Activated T-cell treated with anti-CD3 and anti-CD28 coated beads, Interleukin-2, amount 50 U/mL, for 72 hours (primary cell): ENCODE measurements at places on chromosomes 2 and 18. TPM values are rescaled to one million over a fixed set of nuclear protein-coding genes. Genes with fewer than 3 reads are reported as not detected.
A peak's percentile ranks its signal among the peaks of the same experiment; 100 is the strongest.

DNA sequence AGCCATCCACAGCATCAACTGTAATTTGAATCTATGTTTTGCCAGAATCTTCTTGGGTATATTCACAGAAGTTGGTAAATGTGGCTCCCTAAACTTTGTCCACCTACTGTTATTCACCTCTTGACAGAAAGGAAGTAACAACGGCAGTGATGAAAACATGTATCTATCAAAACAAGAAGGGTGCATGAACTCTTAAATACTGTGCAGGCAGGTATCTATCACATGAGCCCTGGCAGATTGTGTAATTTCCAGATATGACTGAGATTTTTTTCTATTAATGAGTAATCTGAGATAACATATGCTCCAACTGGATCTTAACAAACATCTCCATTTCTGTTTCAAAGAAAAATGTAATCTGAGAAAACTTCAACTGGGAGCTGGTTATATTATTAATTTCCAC, 36.6 kb downstream of the SFT2D3 start:
- peak overlapping the region; percentile 29 for H3K4me3 ChIP-seq
- peak overlapping the region; percentile 90 for H3K27ac ChIP-seq
- DNase-seq, result no peak
- H3K27me3 ChIP-seq, result no peaks in the 10 kb centered on the region
- H3K4me1 ChIP-seq, result peaks cover 42% of the 10 kb centered on the region
- H3K36me3 ChIP-seq, result peaks cover 18% of the 10 kb centered on the region

- H3K27me3 ChIP-seq, result peaks cover 17% of the 10 kb centered on the region
- peaks cover 12% of the 10 kb centered on the region for H3K4me1 ChIP-seq
- DNase-seq, result no peak
- H3K27ac ChIP-seq, result no peak overlapping the region
- H3K36me3 ChIP-seq, result peaks cover 1% of the 10 kb centered on the region
- H3K4me3 ChIP-seq, result peak overlapping the region; percentile 29
Observed at GRCh38 chr2:88764141-88764849, 72.8 kb downstream of the RPIA start.

GRCh38 chr2:199760574-199760973, 90.4 kb downstream of the FTCDNL1 start:
- H3K27ac ChIP-seq, result no peak overlapping the region
- DNase-seq, result no peak
- H3K4me3 ChIP-seq, result no peak overlapping the region
- no peaks in the 10 kb centered on the region for H3K4me1 ChIP-seq

- peak overlapping the region; percentile 85 for H3K4me3 ChIP-seq
- H3K36me3 ChIP-seq, result no peaks in the 10 kb centered on the region
- no peak for DNase-seq
- peaks cover 20% of the 10 kb centered on the region for H3K4me1 ChIP-seq
- H3K27ac ChIP-seq, result peak overlapping the region; percentile 99
- no peaks in the 10 kb centered on the region for H3K27me3 ChIP-seq
Observed at GRCh38 chr2:55134316-55134706, 84.1 kb upstream of the RTN4 start.

- H3K27ac ChIP-seq, result no peak overlapping the region
- H3K4me3 ChIP-seq, result no peak overlapping the region
- no peaks in the 10 kb centered on the region for H3K36me3 ChIP-seq
- no peaks in the 10 kb centered on the region for H3K27me3 ChIP-seq
- no peaks in the 10 kb centered on the region for H3K4me1 ChIP-seq
Observed at GRCh38 chr2:99748344-99748743, 258.5 kb upstream of the REV1 start.

DNA sequence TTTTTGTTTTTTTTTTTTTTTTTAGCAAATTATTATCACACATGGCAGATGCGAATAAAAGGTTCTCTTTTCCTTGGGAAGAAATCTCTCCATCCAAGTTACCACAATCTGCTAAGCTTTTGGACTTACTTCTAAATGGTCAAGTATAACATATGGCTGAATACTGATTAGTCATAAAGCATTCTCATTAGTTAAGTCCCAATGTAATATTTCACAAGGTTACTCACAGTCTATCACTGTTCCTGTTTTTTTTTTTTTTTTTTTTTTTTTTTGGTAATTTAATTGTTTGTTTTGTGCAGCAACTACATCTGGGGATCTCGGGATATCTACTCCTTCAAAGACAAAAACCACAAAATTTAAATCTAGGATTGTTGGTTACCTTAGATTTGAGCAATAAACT, 771.7 kb downstream of the CPS1 start:
- H3K4me1 ChIP-seq, result no peaks in the 10 kb centered on the region
- H3K27me3 ChIP-seq, result no peaks in the 10 kb centered on the region
- H3K36me3 ChIP-seq, result no peaks in the 10 kb centered on the region
- H3K4me3 ChIP-seq, result no peak overlapping the region

GRCh38 chr2:45857275-45857609, 205.8 kb downstream of the PRKCE start:
- peaks cover 41% of the 10 kb centered on the region for H3K4me1 ChIP-seq
- H3K27me3 ChIP-seq, result no peaks in the 10 kb centered on the region
- no peak overlapping the region for H3K27ac ChIP-seq
- H3K36me3 ChIP-seq, result no peaks in the 10 kb centered on the region
- no peak for DNase-seq

DNA sequence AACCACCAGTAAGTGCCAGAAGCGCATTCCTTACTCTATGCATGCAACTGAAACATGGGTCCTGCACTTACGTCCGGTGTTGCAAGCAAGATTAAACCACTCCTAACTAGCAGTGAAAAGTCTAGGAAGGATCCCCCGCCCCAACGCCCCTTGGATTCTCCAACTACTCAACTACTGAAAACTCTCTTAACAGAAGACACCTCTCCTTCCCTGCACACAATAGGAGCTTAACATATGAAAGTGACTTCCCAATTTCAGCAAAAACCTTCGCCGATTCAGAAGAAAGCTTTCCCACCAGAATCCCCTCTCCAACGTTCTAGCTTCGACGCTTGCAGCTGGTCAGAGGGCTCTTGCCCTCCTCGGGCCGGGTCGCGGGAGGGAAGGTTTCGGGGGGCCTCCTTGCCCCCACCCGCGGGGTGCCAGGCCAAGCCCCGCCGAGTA, 578 bp downstream of the IWS1 start:
- peaks cover 9% of the 10 kb centered on the region for H3K36me3 ChIP-seq
- peak overlapping the region; percentile 91 for H3K4me3 ChIP-seq
- peaks cover 56% of the 10 kb centered on the region for H3K4me1 ChIP-seq
- peak; percentile 12 for DNase-seq
- peak overlapping the region; percentile 96 for H3K27ac ChIP-seq

DNA sequence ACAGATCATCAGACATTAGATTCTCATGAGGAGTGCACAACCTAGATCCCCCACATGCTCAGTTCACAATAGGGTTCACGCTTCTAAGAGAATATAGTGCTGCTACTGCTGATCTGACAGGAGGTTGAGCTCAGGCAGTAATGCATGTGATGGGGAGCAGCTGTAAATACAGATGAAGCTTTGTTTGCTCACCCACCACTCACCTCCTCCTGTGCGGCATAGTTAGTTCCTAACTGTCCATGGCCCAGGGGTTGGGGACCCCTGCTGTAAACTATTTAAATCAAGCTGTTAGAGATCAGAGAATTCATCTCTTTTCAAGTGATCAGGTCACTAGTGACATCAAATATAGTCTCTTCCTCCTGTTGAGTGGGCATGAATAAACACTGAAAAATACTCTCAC, 88.8 kb upstream of the ACVR2A start:
- H3K27ac ChIP-seq, result no peak overlapping the region
- no peak for DNase-seq
- H3K27me3 ChIP-seq, result no peaks in the 10 kb centered on the region
- no peak overlapping the region for H3K4me3 ChIP-seq

DNA sequence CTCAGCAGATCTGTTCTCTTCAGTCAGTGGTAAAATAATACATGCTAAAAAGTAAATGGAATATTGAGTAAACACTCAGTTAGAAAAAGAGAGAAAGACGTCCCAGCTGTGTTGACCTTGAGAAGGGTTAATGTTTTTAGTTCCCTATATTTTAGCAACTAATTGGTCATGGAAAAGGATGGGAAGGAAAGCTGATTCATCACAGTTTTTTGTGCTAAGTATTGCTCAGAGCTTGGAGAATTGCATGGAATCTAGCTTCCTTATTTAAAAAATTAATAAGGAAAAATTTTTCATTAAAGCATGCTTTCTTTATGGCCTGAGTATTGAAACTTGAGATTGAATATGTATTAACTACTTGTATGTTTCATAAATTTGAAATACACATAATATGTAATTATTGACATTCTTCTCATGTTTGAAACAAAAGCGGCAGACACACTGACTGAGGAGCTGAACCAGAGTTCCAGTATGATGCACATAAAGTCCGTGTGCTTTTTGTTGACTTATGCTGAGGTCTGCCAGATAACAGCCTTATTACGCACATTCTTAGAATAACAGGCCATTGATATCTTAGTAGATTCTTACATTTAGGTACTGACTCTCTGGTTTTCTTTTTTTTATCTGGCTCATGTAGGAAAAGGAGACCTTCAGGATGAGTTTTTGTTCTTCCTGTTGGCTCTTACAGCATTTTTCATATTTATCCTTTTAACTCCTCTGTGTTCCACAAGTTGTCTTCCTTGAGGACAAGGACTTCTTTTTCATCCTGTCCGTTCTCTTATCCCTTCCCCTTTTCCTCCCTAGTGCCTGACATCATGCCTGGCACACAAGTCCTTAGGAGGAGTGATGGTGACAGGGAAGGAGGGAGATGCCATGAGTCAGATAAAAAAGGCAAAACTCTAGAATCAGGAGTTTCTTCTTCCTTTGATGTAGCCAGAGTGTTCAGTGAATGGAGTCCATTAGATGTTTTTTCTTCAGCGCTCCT, 194.1 kb downstream of the PTPRM start:
- H3K27me3 ChIP-seq, result no peaks in the 10 kb centered on the region
- no peaks in the 10 kb centered on the region for H3K36me3 ChIP-seq
- no peak overlapping the region for H3K4me3 ChIP-seq
- no peaks in the 10 kb centered on the region for H3K4me1 ChIP-seq
- H3K27ac ChIP-seq, result no peak overlapping the region

DNA sequence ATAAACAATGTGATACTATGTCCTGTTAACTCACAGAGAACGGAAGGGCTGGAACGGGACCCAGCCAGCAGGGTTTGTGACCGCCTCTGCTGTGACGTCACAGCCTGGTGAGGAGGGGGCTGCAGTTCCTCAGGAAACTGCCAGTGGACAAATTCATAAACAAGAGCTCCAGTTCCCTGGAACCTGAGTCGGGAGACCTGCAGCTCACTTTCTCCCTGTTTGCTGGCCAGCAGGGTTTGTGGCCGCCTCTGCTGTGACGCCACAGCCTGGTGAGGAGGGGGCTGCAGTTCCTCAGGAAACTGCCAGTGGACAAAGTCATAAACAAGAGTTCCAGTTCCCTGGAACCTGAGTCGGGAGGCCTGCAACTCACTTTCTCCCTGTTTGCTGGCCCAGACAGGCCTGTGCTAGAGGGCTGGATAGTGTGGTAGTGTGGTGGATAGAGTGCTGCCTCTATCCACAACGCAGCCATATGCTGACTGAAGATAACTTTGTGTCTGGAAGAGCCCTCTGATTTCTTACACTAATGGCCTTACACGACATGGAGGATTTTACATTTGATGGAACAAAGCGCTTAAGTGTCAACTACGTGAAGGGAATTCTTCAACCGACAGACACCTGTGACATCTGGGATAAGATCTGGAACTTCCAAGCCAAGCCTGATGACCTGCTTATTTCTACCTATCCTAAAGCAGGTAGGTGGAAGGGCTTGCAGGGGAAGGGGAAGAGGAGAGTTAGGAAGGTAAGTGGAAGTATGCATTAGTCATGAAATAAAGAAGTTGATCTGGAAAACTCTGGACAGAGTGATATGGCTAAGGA, at the start of gene SULT1C4:
TSS of gene SULT1C4 (plus strand) at position 140 of the 816 bp plus-strand sequence. CDS start at position 524, 384 bp downstream.
- no peaks in the 10 kb centered on the region for H3K36me3 ChIP-seq
- no peak within 1 kb of the TSS for H3K4me3 ChIP-seq
- H3K27me3 ChIP-seq, result peaks cover 5% of the 10 kb centered on the region
- H3K4me1 ChIP-seq, result peaks cover 6% of the 10 kb centered on the region

GRCh38 chr2:150601280-150602038, 114.0 kb upstream of the RND3 start:
- H3K36me3 ChIP-seq, result no peaks in the 10 kb centered on the region
- no peak overlapping the region for H3K4me3 ChIP-seq
- H3K4me1 ChIP-seq, result no peaks in the 10 kb centered on the region
- no peaks in the 10 kb centered on the region for H3K27me3 ChIP-seq
- no peak for DNase-seq
- no peak overlapping the region for H3K27ac ChIP-seq

DNA sequence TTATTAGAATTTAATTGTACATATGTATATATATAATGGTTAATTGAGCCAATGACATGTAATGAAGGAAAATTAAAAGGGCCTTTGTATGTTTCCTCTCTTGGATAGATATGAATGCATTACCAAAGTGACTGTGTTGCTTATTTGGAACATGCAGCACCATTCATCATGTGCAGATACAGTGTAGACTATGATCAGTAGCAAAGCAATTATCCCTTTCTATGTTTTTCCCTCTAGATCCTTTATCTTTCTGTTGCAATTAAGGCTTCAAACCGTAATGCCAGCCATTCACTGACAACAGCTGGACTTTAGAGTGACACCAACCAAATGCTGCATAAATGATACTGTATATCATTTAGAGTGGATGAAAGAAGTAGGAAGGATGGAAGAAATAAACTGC, 565.2 kb downstream of the NRXN1 start:
- no peaks in the 10 kb centered on the region for H3K4me1 ChIP-seq
- peaks cover 4% of the 10 kb centered on the region for H3K27me3 ChIP-seq
- H3K36me3 ChIP-seq, result no peaks in the 10 kb centered on the region
- no peak for DNase-seq
- no peak overlapping the region for H3K27ac ChIP-seq

DNA sequence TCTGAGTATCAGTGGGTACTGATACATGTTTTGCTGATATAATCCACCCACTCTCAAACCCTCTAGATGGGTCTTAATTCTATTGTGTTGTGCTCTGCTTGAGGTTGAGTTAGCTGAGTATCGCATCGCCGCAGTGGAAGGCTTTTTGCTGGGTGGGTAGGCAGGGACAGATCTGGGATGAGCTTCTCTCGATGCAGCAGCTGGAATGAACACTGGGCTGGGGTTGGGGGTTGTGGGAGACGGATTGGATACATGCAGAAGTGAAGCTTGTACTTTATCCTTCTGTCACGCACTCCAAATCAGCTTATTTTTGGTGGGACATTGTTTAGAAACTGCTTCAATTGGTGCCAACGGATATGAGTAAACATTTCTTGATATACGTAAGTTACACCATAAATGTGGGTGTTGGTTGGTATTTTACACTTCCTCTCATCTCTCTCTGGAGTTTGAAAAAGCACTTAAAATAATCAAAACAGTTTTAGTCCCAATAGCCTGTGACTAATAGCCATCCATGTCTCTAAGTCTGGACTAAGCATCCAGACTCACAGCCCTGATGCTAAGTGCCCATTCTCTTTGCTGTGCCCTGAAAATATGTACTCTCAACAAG, 107.1 kb downstream of the POLE4 start:
- H3K4me1 ChIP-seq, result no peaks in the 10 kb centered on the region
- H3K36me3 ChIP-seq, result no peaks in the 10 kb centered on the region
- H3K27me3 ChIP-seq, result no peaks in the 10 kb centered on the region
- H3K4me3 ChIP-seq, result no peak overlapping the region

GRCh38 chr2:9336576-9337314, 86.6 kb downstream of the ITGB1BP1 start:
- H3K27me3 ChIP-seq, result no peaks in the 10 kb centered on the region
- H3K36me3 ChIP-seq, result no peaks in the 10 kb centered on the region
- H3K27ac ChIP-seq, result no peak overlapping the region
- no peaks in the 10 kb centered on the region for H3K4me1 ChIP-seq

GRCh38 chr2:23530909-23531276, 145.9 kb downstream of the KLHL29 start:
- no peaks in the 10 kb centered on the region for H3K36me3 ChIP-seq
- H3K4me1 ChIP-seq, result peaks cover 51% of the 10 kb centered on the region
- DNase-seq, result no peak

RESP18 gene
- total RNA-seq, result not detected

SLC39A10 gene
- 70.3 TPM for total RNA-seq

CD207 gene
- total RNA-seq, result not detected

RAX gene
- not detected for total RNA-seq

NCKAP5 gene
- total RNA-seq, result not detected

GAL3ST2 gene
- total RNA-seq, result 0.53 TPM

TMEM185B gene
- total RNA-seq, result 20.9 TPM

COL3A1 gene
- total RNA-seq, result 0.12 TPM

FBXO48 gene
- 3.7 TPM for total RNA-seq
